Endothelial cell (in vitro differentiated cells): ENCODE measurements at places on chromosomes 4 and X. TPM values are rescaled to one million over a fixed set of nuclear protein-coding genes. Genes with fewer than 3 reads are reported as not detected.

DNA sequence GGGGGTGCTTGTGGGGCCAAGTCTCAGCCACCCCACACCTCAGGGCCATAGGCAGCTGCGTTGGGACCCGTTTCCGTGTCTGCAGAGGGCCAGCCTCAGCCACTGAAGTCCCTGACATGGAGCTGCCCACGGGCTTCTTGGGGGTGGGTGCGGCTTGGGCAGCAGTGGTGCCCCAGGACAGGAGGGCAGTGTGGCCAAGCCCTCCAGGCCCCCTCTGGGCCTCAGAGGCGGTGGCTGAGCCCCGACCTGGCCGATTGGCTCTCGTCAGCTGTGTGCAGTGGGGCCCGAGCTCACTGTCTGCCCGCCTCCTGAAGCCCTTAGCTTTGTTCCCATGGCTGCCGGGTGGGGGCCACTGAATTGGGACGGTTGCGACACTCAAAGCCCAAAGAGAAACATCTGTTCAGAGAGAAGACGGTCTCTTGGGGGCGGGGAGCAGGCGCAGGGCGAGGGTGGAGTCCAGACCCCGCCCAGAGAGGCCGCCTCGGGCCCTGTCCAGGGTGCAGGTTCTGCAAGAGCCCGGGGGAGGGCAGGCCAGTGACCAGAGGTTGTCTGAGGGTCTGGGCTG is 9.1 kb downstream of the FGFR3 start:
- no peak overlapping the region for H3K4me3 ChIP-seq
- H3K4me1 ChIP-seq = no peaks in the 10 kb centered on the region

DNA sequence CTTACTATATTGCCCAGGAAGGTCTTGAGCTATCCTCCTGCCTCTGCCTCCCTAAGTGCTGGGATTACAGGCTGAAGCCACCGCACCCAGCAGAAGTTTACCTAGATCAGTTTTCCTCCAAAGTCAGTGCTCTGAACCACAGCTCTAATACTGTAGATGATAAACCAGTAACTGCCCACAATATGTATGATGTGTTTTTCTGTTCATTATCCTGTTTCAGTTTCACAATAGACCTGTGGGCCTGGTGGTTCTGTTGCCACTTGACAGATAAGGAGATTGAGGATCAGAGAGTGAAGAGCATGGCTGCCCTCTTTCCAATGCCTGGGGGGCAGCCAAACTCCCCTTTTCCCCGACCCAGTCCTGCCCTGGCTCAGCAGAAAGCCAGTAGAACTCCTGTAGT is 87.0 kb downstream of the EFNB1 start:
- no peak overlapping the region for H3K4me3 ChIP-seq
- peaks cover 7% of the 10 kb centered on the region for H3K27me3 ChIP-seq

DNA sequence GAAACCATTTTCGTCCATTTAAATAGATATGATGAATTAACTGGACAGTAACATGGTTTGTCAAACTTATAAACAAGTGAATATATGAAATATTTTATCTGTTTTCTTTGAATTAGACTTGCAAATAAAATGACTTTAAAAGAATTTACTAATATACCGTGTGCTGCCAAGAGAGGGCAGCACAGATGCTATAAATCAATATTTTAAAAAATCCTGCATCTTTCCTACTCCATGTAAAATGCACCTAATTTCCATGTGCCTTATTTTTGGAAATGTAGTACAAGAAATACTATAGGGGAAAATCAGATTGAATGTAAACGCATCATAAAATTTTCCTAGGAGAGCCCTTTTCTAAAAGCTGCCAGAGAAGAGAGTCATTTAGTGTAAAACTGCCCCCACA is 62.2 kb downstream of the PRKX start:
- no peaks in the 10 kb centered on the region for H3K4me1 ChIP-seq
- no peaks in the 10 kb centered on the region for H3K27me3 ChIP-seq
- no peak overlapping the region for H3K4me3 ChIP-seq
- peaks cover 7% of the 10 kb centered on the region for H3K36me3 ChIP-seq

The CTAG1A gene
- total RNA-seq = not detected

- H3K27ac ChIP-seq = no peak overlapping the region
- H3K27me3 ChIP-seq = no peaks in the 10 kb centered on the region
- no peak for DNase-seq
- no peak overlapping the region for H3K4me3 ChIP-seq
- H3K4me1 ChIP-seq = no peaks in the 10 kb centered on the region
- no peaks in the 10 kb centered on the region for H3K36me3 ChIP-seq
These were observed 6.5 kb downstream of the TMEM150C start for GRCh38 chr4:82555276-82555675.

GRCh38 chr4:174210952-174211490 is 72.4 kb downstream of the FBXO8 start:
- H3K4me3 ChIP-seq = no peak overlapping the region
- no peaks in the 10 kb centered on the region for H3K36me3 ChIP-seq
- H3K27ac ChIP-seq = no peak overlapping the region
- H3K27me3 ChIP-seq = peaks cover 13% of the 10 kb centered on the region
- H3K4me1 ChIP-seq = peaks cover 30% of the 10 kb centered on the region
